ENCODE measurements at places on chromosomes 1 and 21.

GRCh38 chr1:232990176-232991128, 40.0 kb downstream of the NTPCR start:
- no peak for DNase-seq

GRCh38 chr1:23722652-23723051, 20.6 kb upstream of the ELOA start:
- DNase-seq, result no peak

GRCh38 chr1:97337250-97338030, 583.4 kb downstream of the DPYD start:
- no peak for DNase-seq

DNA sequence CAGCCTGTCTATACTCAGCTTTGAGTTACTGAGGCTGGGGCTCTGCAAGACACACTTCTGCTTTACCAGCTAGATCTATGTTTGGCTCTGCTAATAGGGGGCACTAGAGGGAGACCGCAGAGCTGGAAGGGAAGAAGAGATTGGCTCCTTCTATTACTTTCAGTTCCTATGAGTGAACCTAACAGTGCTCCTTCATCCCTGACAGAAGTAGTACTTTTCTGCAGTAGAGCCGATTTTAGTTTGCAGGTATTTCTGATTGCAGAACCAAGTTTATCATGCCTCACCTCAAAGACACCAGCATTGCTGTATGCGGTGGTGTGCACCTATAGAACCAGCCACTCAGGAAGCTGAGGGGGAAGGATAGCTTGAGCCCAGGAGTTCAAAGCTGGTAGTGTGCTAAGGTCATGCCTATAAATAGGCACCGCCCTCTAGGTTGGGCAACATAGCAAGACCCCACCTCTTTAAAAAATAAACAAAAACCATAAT, 5.7 kb upstream of the ZDHHC18 start:
- DNase-seq, result no peak

GRCh38 chr1:178521241-178521640, 8.3 kb downstream of the TEX35 start:
- DNase-seq, result no peak

DNA sequence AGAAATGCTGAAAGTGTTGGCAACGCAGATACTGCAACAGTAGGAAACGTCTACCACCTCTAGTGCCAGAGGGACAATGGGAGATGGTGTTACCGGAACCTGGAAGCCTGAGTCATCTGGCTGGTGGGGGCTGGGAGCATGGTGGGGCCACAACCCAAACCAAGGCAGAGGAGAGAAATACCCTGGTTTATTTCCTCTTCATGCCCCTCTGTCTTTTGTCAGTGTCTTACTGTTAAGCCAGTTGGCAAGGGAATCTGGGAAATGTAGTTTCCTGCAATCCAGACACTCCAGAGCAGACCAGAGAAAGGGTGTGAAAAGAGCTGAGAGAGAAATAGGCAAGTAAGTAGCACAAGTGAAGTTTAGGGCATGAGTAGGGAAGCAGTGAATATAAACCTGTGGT, 14.8 kb downstream of the DNTTIP2 start:
- no peak for DNase-seq

- DNase-seq, result no peak
Measured at GRCh38 chr1:245671966-245672767, 517.4 kb downstream of the KIF26B start.

- DNase-seq, result no peak
Measured at GRCh38 chr1:192578144-192578909, 2.8 kb downstream of the RGS1 start.

DNA sequence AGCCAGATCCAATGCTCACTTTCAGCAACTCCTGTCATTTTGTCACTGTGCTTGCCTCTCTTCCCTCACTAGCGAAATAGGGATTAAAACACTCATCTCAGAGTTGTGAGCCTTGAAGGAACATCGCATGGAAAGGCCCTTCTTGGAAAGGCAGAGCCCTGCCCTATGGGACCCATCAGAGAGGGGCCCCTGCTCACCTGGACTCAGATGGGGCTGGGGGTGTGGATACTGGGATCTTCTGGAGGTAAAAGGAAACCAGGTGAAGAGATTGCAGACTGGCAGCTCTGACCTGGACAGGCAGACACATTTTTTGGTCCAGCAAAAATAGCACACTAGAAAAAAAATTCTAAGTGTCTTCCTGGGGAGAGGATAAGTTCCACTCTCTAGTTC, 54.2 kb upstream of the EPS8L3 start:
- no peak for DNase-seq

- DNase-seq, result no peak
Measured at GRCh38 chr1:26581287-26581651, 51.7 kb downstream of the RPS6KA1 start.

- no peak for DNase-seq
Measured at GRCh38 chr21:14259747-14260146, 43.8 kb downstream of the RBM11 start.

DNA sequence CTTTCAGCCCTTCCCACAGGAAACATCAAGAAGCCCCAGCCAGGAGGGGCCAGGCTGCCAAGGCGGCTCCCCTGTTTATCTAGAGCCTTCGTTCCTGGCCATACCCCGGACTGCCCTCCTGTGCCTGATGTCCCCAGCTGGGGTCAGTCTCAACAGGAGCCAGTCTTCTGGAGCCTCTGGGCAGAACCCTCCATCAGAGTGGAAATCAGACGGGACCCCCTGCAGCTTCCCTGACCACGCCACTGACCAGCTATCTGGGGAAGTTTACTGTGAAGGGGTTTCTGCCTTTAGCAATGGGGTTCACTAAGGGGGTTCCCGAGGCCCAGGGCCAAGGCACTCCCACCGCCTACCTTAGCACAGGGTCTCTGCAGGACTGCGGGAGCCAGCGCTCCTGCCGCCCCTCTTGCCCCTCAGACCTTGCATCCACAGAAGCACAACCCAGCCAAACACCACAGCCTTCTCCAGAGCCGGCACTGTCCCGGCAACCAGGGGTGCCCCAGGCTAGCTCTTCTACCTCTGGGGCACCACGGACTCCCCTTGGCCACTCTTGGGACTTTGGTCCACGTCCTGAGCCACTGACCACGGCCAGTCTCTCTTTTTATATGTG, 3.5 kb upstream of the MTFR1L start:
- no peak for DNase-seq

GRCh38 chr1:154697710-154698109, 89.7 kb upstream of the ADAR start:
- DNase-seq, result no peak

DNA sequence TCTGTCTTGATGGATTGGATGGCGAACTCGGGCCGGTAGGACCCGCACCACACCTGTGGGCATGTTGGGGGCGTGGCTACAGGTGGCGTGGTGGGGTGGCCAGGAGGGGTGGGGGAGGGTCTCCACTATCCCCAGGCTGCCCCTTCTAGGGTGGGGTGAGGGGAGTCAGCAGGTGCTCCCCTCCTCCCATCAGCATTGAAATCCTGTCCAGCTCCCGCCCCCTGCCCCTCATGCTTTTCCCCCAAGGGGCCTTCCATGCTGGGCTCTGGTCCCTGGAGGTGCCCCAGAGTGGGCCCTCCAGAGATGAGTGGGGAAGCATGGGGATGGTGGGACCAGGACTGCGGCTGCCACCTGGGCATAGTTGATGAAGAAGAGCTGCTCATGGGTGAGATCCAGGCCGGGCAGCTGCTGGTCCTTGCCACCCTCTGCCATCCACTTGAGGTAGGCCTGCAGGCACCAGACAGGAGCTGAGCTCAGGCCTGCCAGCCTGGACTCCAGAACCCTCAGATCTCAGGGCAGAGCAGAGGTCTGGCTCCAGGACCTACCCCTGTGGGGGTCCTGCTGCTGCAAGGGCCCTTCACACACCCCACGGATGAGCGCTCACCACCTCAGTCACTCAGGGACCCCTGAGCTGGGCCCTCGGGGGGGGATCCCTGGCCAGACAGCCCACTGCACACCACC, 5.1 kb downstream of the PRXL2B start:
- DNase-seq, result no peak

DNA sequence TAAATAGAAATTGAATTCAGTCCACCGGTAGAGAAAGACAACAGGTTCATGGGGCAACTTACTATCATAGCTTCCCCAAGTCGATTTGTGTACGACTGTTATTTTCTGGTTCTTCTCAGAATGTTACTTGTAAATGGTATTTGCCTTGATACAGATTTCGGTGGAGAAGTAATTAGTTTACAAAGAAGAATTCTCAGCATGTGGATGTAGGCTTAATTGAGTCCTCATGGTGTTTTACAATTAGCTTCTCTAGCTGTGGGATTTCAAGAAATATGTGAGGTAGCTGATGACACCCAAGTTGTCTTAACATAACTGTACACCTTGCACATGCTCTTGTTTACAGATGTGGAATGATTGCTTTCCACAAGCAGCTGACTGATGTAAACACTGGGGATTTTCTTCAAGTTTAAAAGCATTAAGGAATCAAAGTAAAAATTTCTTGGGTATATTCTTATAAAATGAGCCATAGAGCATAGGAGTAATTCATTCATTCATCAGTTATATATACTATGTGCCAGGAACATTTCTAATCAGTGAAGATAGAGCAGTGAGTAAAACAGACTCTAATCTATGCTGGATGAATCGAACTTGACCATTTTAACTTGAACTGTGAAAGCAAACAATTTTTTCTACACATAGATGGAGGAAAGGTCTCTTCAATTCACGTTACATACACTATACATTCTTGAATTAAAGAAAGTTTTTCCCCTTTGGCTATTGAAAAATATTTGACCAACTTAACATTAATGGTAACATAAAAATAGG, 1.4 kb downstream of the MACO1 start:
- no peak for DNase-seq

- no peak for DNase-seq
Measured at GRCh38 chr1:2231532-2232254, 3.6 kb downstream of the SKI start.

GRCh38 chr21:35738347-35738961, 321.9 kb downstream of the SETD4 start:
- DNase-seq, result no peak

- DNase-seq, result no peak
Measured at GRCh38 chr1:177884479-177885021, 85.3 kb downstream of the SEC16B start.

GRCh38 chr1:69929308-69930057, 275.9 kb downstream of the LRRC40 start:
- no peak for DNase-seq
